ENCODE measurements at places on chromosomes 2 and 18.

DNA sequence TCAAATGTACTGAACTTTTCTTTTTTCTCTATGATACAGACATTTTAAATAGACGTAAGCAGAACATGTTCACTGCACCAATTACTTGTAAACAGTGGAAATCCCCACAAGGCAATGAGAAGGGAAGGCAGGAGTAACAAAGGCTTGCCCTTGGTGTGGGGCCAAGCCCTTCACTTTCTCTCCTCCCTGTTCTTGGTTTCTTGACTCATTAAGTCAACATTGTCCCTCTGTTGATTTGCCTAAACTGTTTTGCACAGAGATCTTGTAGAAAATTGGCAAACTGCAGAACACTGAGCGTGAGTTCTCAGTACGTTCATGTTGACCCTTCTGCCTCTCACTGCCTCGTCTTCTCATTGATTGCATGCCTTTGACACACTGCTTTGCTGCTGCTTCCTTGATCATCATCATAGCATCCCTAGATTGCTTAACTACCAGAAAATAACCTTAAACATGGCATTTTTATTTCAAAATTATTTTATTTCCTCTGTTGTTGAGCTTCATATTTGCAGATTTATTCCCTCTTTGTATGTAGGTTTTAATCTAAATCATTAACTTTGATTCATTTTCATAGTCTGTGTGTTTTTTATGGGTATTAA lies 257.7 kb downstream of the PTGR3 start:
- DNase-seq: peak; percentile 91

DNA sequence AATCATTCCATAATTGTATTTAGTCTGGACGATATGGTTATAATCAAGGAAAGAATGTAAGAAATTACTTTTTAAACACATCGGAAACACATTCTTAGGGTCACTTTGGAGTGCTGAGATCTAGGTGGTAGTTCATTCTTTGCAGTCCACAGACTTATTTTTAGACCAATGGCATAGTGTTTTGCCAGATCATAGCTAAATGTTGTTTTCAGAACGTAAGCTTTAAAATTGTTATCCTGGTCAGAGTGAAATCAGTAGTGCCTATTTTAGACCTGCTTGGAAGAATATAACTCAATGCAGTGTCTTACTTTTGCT lies 4.3 kb downstream of the MYL12A start:
- no peak for DNase-seq

- DNase-seq: no peak
These were observed 30.5 kb upstream of the RMDN2 start for GRCh38 chr2:37894601-37895000.

- DNase-seq: no peak
These were observed 245.7 kb downstream of the DYM start for GRCh38 chr18:49214706-49215105.

DNA sequence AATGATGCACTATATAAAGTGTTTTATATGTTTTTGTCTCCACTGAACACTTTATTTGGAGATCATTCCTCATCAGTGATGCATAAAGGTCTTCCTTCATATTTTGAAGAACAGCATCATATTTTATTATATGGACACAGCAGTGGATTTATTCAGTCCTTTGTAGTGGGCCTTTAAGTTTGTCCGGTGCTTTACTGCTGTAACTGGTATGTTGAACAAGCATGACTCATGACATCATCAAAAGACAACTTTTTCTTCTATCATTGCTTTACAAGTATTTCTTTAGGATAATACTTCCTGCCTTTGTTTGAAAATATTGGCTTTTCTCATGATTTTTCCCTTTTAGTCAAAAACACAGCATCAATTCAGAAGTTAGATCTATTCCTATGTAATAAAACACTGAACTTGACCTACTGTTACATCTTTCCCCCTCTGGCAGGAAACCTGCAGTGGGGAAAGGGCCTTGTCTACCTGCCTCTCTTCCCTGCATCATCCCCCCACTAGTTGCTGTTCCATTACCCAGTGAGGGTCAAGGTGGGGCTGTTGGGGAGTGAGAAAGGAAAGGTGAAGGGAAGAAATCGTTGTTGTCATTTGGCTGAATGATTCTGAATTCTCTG lies 241.2 kb downstream of the CYP26B1 start:
- DNase-seq: no peak

- DNase-seq: peak; percentile 89
These were observed 167.6 kb downstream of the AFF3 start for GRCh38 chr2:99974682-99975375.

DNA sequence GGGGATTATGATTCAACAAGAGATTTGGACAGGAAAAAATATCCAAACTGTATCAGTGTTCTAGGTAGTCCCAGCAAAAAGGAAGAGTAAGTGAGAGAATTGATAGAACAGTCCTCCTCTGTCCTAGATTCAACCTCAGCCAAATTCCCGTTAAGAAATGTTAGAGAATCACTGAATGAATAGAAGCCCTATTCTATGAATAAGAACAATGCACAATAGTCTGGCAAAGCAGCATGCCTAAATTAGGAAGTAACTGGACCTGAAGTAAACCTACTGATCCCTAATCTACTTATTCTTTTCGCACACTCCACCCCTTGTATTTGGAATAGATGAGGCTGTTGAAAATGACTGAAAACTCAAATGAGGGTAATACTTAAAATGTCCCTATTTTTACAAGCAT lies 1665.5 kb downstream of the LRP1B start:
- no peak for DNase-seq

DNA sequence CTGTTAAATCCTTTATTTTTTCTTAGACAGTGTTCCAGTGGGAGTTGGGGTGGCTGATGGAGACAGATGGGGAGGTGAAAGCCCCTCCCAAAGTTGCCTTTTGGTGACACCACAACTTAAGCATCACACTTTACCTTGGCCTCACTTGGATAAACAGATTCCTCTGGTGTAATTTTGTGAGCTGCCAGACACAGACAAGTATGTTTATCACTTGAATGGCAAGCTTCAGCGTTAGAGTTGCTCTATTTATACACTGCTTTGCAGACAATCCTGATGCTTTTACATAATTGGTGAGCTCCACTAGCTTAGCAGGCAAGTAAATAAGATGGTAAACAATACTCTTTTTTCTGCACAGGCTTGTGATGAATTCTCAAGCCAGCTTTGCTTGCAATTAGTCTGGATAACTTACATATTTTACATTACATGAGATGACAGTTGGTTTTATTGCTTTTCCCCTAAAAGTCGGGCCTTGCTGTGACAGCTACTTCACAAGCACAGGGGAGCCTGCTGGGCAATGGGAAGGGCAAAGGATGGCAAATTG lies 226.2 kb downstream of the SLC8A1 start:
- no peak for DNase-seq

GRCh38 chr2:79437433-79438267 lies 75.2 kb upstream of the CTNNA2 start:
- DNase-seq: no peak

Measured in kidney glomerular epithelial cell (primary cell).